ENCODE measurements at places on chromosomes 4 and X. TPM values are rescaled to one million over a fixed set of nuclear protein-coding genes. Genes with fewer than 3 reads are reported as not detected.

The CCDC160 gene
- total RNA-seq: not detected

The PABPC1L2B gene
- total RNA-seq: not detected

The CLGN gene
- 0.13 TPM for total RNA-seq

The ZMYM3 gene
- total RNA-seq: 17.6 TPM

The FAM47E gene
- 0.13 TPM for total RNA-seq

The FAM184B gene
- under 0.01 TPM for total RNA-seq

The GAGE12J gene
- total RNA-seq: not detected

The CASP6 gene
- 42.7 TPM for total RNA-seq

The MAML3 gene
- total RNA-seq: 19.3 TPM

The FAM236D gene
- total RNA-seq: not detected

The PTTG2 gene
- total RNA-seq: not detected

The CCNQ gene
- total RNA-seq: 27.7 TPM

The GPC4 gene
- total RNA-seq: 0.07 TPM

The BTK gene
- total RNA-seq: 0.14 TPM

The MAGEC2 gene
- total RNA-seq: not detected

The NRK gene
- total RNA-seq: 5.3 TPM

The GAGE12E gene
- not detected for total RNA-seq

The KLHL13 gene
- 22.1 TPM for total RNA-seq

The VEGFC gene
- 24.6 TPM for total RNA-seq

The SPIN2A gene
- total RNA-seq: 0.14 TPM

The ADGRA3 gene
- total RNA-seq: 39.9 TPM

The CPLX1 gene
- total RNA-seq: 0.13 TPM

The ELMOD2 gene
- total RNA-seq: 30.2 TPM

The LINC00632 gene
- 2.8 TPM for total RNA-seq

The SUV39H1 gene
- total RNA-seq: 15.8 TPM

The PGAM4 gene
- total RNA-seq: not detected

The GIMD1 gene
- not detected for total RNA-seq

The RNF212 gene
- total RNA-seq: 0.36 TPM

The SLITRK2 gene
- total RNA-seq: not detected

The KIF4A gene
- total RNA-seq: 31.4 TPM

The TLL1 gene
- total RNA-seq: 15.2 TPM

The KDR gene
- total RNA-seq: 446 TPM

The SPANXN4 gene
- not detected for total RNA-seq

The PGK1 gene
- total RNA-seq: 437 TPM

The DMD gene
- 7.5 TPM for total RNA-seq
